Stimulated activated naive CD4-positive, alpha-beta T cell treated with Interleukin-2 at 50 U/mL for 16 hours (primary cell): ENCODE measurements at places on chromosomes 1 and 21.

DNA sequence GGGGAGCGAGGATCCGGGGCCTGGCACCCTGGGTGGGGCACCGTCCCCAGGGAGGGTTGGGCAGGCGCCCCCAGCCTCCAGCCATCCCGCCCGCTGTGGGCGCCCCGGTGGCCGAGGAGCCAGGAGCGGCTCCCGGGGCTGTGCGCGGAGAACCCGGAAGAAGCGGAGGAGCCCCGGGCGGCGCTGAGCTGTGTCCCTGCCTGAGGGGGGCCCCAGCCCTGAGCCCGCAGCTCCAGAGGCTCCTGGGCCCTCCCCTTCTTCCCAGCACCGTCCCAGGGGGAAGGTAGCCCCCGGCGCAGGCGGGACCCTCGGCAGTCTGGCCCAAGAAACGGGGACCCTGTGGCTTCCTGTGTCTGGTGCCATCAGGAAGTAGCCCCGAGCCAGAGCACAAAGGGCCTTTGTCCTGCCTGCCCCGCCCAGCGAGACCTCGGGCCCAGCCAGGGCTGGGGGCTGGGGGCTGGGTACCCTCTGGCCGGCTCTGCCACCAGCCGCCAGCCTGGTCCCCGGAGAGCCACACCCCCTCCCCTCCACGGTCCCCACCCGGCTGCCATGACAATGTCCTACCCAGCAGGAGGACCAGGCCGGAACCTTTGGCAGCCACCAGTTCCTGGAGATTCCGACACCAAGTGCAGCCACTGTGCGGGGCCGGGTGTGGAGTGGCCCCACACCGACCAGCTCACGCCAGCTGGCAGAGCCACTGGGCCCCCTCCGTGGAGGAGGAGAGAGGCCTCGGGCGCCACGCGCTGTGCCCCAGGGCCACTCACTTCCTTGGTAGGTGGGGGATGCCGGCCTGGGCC is 15.6 kb upstream of the TTLL10 start:
- DNase-seq = peak; percentile 16

DNA sequence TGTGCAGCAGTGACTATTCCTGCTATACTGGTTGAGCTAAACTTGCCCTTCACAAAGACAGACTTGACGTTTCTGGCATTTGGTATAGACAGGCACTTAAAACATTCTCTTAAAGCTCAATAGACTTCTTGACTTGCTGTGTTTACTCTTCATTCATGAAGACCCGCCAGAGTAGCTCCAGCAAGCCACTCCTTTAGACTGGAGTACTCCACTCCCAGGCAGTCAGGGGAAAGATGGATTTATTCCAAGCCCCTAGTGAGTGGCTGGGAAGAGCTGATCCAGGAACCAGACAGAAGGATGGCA is 70.7 kb downstream of the EVA1C start:
- DNase-seq = no peak

DNA sequence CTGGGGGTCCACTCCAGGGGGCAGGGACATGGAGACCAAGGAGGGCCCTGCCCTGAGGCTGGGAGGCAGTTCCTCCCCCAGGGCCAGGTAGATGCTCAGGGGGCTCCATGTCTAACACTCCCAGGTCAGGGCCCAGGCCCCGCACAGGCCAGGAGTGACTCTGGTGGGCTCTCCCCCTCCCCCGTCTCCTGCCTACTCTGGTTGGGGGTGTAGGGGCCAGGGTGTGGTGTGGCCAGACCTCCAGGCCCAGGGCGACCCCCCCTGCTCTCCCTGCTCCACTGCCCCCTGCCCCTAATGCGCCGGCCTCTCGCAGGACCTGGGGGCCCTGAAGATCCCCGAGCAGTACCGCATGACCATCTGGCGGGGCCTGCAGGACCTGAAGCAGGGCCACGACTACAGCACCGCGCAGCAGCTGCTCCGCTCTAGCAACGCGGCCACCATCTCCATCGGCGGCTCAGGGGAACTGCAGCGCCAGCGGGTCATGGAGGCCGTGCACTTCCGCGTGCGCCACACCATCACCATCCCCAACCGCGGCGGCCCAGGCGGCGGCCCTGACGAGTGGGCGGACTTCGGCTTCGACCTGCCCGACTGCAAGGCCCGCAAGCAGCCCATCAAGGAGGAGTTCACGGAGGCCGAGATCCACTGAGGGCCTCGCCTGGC is 19.7 kb upstream of the CCDC27 start:
- no peak for DNase-seq

GRCh38 chr1:207858806-207859205 is 52.1 kb downstream of the CD34 start:
- no peak for DNase-seq

GRCh38 chr1:160191756-160192155 is 1.4 kb downstream of the CASQ1 start:
- DNase-seq = no peak

- DNase-seq = no peak
These were observed 31.0 kb downstream of the TENT5C start for GRCh38 chr1:117636637-117637425.

DNA sequence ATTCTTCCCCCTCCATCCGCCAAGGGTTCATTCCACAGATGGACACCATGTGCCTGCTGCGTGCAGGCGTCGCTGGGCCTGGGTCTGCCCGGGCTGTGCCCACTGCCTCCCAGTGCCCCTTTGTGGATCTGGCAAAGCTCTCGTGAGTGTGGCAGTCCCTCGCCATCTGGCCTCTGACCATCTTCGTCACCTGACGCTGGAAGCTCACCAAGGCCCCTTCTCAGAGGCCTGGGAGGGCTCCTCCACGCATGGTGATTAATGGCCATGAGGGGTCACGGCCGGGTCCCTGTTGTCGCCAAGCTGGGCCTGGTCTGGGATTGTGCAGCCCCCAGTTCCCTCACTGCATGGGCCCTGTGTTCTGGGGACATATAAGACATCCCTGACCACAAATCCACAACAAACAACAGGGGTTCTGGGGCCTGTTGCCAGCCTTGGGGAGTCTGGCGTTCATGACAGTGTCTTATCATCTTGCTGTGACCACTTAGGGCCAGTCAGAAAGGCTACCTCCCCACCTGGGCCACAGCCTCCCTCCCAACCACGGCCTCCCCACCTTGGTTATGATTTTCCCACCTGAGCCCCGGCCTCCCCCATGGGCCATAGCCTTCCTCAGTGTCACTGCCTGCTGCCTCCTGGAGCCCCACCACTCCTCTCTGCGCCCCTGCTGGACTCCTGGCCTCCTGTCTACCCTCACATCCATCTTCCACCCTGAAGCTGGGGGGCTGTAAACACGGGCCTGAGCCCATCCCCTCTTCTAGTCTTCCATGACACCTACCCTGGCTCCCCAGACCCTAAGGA is 27.9 kb downstream of the SLC45A1 start:
- no peak for DNase-seq

GRCh38 chr1:167202049-167202448 is 18.6 kb upstream of the POU2F1 start:
- DNase-seq = no peak

DNA sequence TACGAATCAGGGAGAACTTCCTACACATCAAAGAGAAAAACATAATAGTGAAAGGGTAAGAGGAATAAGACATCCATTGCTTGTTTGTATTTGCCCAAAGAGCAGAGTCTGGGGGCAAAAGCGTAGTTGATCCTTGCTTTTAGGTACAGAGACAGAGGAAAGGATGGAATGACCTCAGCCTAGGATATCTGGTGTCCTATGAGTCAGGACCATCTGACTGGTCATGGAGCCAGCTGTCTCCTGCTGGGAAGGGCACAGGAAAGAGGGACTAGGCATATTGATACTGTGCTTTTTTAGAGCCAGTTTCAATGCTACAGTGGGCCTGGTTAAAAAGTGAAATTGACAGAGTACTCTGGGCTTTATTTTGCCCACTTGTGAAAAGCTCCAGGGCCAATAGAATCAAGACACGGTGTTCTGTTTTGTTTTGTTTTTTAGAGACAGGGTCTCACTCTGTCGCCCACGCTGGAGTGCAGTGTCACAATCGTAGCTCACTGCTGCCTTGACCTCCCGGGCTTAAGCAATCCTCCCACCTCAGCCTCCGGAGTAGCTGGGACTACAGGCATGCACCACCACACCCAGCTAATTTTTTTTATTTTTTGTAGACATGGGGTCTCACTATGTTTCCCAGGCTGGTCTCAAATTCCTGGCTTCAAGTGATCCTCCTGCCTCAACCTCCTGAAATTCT is 3.2 kb downstream of the PLEKHO1 start:
- no peak for DNase-seq
